ENCODE measurements at places on chromosomes 13 and 19.

DNA sequence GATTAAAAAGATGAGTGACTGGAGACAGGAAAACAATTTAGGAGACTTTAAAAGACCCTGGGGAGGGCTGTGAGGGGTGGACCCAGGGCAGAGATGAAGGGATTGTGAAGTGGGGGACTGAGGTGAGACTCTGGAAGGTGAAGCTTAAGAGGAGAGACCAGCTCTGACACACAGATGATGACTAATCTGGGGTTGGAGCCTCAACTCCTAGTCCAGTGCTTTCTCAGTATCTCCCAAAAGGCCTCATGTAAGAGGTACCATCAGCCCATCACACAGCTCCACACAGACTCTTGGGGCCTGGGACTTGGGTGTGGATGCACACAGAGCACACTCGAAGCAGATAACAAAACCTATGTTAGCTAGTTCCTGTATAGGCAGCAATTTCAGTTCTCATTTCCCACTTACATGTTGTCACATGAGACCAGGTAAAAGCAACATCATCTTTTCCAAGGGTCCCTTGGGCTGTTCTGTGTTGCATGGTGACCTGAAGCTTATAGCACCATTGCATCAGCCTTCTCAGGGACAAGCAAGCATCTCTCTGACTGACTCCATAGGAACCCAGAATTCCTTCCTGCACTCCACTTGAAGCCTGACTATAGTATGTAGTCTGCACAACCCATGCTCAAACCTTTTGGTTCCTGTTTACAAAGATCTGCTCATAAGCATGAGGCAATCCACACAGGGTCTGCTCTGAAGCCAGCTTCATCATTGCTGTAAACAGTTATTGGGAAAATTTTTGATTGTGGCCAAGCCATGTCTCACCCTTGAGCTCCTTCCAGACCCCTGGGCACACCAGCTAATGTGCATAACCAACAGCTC, 88.6 kb upstream of the MYCBP2 start:
- no peak for DNase-seq

GRCh38 chr19:14248578-14249011, 42.6 kb upstream of the ADGRL1 start:
- peak; percentile 24 for DNase-seq

DNA sequence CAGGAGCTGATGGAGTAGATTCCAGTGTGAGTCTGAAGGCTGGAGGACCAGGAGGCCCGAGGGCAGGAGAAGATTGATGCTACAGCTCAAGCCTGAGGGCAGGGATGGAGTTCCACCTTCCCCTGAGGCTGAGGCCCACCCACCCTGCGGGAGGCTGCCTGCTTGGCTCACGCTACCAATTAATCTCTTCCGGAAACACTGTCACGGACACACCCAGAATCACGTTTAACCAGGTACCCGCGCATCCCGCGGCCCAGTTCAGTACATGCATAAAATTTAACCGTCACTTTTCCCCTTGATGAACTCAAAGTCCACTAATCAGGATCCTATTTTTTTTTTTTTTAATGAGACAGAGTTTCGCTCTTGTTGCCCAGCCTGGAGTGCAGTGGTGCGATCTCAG, 5.2 kb upstream of the ZNF628 start:
- no peak for DNase-seq

DNA sequence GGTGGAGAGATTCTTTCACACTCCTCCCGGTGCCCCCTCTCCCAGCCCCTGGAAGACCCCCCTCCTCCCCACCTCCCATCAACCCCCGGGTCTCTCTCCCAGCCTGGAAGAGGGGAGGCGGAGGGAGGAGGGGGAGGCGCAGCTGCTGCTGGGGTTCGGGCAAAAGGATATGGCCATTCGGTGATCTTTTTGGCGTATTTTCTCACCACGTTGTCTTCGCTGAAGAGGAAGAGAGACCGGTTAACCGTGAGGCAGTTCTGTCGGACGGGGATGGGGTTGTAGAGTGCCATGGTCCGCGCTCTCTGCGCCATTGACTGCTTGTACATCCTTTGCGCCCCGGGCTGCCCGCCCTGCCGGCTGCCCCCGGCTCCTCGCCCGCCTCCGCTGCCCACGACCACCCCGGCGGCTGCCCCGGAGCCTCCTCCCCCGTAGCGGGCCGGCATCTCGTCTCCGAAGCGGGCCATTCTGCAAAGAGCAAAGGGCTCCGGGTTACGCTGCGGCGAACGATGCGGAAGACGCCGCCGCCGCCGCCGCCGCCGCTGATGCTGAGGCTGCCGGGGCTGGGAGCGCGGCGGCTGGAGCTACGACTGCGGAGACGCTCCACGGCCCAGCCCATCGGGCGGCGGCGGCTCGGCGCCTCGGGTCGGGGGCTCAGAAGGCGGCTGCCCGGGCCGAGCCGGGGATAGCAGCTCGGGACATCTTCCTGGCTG, 363 bp downstream of the CACNA1A start:
- DNase-seq, result no peak

DNA sequence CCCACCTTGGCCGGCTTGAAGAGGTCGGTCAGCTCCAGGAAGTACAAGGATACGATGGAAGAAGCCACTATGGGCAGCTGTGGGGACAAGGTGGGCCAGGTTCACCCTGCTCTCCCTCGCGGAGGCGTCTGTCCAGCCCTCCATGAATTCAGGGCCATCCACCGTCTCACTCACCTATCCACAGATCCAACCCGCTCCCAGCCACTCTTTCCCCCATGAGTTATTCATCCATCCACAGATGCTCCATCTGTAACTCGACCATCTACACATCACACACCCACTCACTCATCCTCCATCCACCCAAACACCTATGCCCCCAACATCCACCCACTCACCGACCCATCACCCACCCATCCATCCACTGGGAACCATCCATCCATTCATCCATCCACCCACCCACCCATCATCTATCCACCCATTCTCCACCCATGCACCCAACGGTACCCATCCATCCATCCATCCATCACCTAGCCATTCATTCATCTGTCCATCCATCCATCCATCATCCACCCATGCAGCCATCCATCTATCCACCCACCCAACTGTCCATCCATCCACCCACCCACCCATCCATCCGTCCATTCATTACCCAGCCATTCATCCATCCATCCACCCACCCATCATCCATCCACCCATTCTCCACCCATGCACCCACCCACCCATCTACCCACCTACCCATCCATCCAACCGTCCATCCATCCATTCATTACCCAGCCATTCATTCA, 5.8 kb downstream of the PLPPR3 start:
- DNase-seq, result no peak

GRCh38 chr19:2607712-2608601, 94.5 kb downstream of the GNG7 start:
- DNase-seq, result peak; percentile 65

- no peak for DNase-seq
These were observed 334.6 kb downstream of the TSHZ3 start for GRCh38 chr19:31014668-31015067.

DNA sequence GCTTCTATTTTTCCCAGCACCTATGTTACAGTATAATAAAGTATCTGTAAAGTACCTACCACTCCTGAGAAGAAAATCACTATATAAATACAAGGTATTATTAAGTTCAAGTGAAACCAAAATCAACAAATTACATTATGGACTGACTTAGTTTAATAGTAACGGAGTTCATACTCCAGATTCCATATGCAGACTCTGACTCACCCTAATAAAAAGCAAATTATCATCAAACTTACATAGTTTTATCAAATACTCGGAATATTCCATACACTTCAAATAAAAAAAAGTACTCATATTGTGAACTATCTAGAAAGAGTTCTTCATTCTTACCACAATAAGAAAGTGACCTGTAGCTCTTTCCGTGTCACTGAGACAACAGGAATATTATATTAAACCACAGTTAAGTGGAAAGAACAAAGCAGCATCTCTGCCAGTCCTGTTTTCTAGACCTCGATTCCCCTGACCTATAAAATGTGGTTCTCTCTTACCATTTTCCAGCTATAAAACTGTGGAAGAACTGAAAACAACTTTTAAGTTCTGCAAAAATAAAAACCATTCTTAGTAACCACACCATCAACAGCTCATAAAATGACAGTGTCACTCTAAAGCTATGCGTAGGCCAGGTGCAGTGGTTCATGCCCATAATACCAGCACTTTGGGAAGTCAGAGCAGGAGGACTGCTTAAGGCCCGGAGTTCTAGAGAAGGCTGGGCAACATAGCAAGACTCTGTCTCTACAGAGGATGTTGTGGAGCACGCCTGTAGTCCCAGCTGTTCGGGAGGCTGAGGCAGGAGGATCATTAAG, 42.6 kb downstream of the USP12 start:
- no peak for DNase-seq

DNA sequence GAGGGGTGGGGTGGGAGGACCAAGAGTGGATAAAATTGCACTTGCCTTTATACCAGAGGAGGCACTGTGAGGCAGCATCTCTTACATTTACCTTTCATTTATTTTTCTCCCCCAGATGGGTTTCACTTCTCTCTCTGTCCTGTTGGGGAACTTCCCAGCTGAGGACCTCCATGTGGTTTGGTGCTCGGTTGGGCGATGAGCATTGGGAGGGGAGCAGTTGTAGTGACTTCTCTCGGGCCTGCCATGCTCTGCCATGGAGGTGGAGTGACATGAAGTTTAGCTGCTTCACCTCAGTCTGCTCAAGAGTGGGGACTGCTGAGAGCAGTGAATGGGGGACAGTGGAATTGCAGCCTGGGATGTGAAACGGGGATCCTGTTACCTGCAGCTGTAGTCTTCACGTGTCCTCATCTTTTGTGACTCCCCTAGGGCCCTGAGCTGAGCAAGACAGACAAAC, 23.1 kb upstream of the CXCL17 start:
- no peak for DNase-seq

- no peak for DNase-seq
These were observed 327.8 kb downstream of the SUCLA2 start for GRCh38 chr13:47673009-47673850.

DNA sequence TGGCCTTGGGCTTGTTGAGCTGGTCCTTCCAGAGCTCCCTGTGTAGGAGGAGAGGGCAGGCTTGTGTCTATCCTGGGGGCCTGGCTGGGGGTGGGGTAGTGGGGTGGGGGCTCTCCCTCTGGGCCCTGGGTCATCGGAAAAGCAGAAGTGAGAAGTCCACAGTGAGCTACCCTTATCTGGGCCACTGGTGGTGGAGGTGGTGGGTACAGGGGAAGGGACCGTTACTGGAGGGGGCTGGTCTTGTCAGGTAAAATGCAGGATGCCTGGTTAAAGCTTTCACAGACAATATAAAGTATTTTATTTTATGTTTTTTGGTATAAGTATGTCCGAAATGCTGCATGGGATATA, 342 bp upstream of the SIGLEC10 start:
- no peak for DNase-seq

DNA sequence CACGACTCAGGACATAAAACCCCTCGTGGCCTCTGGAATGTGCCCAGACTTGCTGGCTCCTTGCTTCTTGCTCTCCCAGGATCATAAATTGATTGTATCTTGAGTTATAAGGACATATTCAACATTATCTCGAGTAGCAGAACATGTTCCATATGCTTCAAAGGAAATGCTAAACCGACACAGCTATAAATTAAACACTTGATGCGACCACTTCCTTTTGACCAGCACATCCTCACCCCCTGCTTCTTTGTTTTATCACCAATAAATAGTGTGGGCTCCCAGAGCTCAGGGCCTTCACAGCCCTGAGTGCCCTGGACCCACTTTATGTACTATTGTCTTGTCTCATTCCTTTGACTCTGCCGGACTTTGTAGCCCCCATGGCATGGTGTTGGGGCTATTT, 157.0 kb upstream of the PABPC3 start:
- no peak for DNase-seq

GRCh38 chr19:50721441-50722137, 1.6 kb upstream of the CLEC11A start:
- DNase-seq, result no peak

All from T-helper 1 cell (primary cell).